Activated T-helper 1 cell treated with anti-CD3 and anti-CD28 coated beads, Interleukin-12 subunit alpha, Interleukin-12 subunit beta, Interleukin-2, Interleukin-4 antibody, amounts not matched to agents 30 ng/mL and 10 ng/mL and 1 ng/mL, durations not matched to agents 14 hours and 24 hours and 36 hours (primary cell): ENCODE measurements at places on chromosomes 7 and 10. TPM values are rescaled to one million over a fixed set of nuclear protein-coding genes. Genes with fewer than 3 reads are reported as not detected.

- no peaks in the 10 kb centered on the region for H3K36me3 ChIP-seq
- peaks cover 4% of the 10 kb centered on the region for H3K4me1 ChIP-seq
- peaks cover 10% of the 10 kb centered on the region for H3K27me3 ChIP-seq
- H3K4me3 ChIP-seq, result no peak overlapping the region
- DNase-seq, result no peak
- H3K27ac ChIP-seq, result no peak overlapping the region
Observed at GRCh38 chr10:88730864-88731263, 24.8 kb downstream of the LIPK start.

DNA sequence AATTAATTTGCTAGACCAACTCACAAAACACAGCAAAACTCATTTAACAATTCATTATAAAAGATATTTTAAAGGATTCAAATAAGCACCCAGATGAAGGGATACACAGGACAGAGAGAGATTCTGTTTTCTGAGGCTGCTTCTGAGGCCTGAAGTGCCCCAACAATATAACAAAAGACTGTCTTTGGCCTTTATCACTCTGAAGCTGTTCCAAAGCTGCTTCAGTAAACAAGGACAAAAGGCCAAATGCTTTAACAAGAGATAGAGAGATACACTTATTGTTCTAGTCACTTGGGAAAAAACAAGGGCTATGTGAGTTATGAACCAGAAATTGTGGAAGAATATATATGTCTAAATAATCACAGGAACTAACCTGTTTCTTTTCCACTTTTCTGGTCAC is 223.7 kb downstream of the CXCL12 start:
- no peaks in the 10 kb centered on the region for H3K36me3 ChIP-seq
- no peaks in the 10 kb centered on the region for H3K4me1 ChIP-seq
- H3K27me3 ChIP-seq, result no peaks in the 10 kb centered on the region
- H3K4me3 ChIP-seq, result no peak overlapping the region
- no peak for DNase-seq

DNA sequence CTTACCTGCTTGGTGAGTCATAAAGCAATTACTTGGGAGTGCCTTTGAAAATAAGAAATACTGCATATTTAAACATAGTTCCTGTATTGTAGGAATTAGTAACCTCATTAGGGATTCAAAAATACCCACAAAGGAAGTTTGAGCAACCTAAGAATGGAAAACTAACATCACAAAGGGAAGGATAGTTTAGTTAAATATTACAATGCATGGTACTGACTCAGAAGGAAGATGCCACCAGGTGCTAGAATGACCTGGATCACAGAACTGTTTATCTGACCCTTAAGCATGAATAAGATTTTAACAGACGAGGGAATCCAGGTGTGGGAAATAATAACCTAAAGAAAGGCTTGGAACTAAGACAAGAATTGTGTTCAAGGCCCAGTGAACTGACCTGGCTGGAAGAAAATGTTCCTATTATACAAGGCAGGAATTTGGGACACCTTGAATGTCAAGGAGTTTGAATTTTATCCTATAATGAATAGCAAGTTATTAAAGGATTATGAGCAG is 106.4 kb downstream of the GSAP start:
- peaks cover 1% of the 10 kb centered on the region for H3K36me3 ChIP-seq
- no peak overlapping the region for H3K27ac ChIP-seq
- H3K4me1 ChIP-seq, result no peaks in the 10 kb centered on the region

- H3K27me3 ChIP-seq, result peaks cover 2% of the 10 kb centered on the region
- H3K36me3 ChIP-seq, result no peaks in the 10 kb centered on the region
- DNase-seq, result no peak
- H3K27ac ChIP-seq, result no peak overlapping the region
Observed at GRCh38 chr7:47726047-47726726, 144.3 kb upstream of the TNS3 start.

- peaks cover 4% of the 10 kb centered on the region for H3K27me3 ChIP-seq
- no peak overlapping the region for H3K27ac ChIP-seq
- no peak overlapping the region for H3K4me3 ChIP-seq
- H3K4me1 ChIP-seq, result peaks cover 40% of the 10 kb centered on the region
Observed at GRCh38 chr10:16439295-16439694, 2.5 kb downstream of the PTER start.

- peaks cover 23% of the 10 kb centered on the region for H3K27me3 ChIP-seq
- no peak overlapping the region for H3K4me3 ChIP-seq
- DNase-seq, result no peak
- no peaks in the 10 kb centered on the region for H3K36me3 ChIP-seq
Observed at GRCh38 chr7:116543664-116544063, 18.8 kb downstream of the CAV1 start.

SH2D4B gene
- total RNA-seq, result 0.18 and 0.20 TPM in 2 replicates

DNA sequence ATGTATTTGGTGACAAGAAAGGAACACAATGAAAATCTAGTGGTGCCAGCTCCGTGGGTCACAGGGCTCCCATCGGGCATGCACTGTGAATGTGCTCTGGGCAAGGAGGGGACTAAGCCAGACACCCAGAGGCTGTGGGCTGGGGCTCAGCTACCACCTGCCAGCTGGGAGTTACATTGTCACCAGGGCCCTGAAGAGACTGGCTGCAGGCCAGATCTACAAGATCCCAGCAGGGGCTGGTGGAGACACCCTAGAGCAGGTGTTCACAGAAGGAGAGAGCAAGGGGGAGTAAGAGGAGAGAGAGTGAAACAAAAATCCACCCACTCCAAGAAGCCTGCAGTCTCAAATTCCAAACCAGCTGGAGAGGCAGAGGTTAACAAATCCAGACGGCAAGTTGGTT is 116.6 kb upstream of the ADCY1 start:
- H3K27me3 ChIP-seq, result peaks cover 2% of the 10 kb centered on the region
- H3K27ac ChIP-seq, result no peak overlapping the region
- no peak overlapping the region for H3K4me3 ChIP-seq

GRCh38 chr7:29957521-29958310 is 31.9 kb downstream of the SCRN1 start:
- no peaks in the 10 kb centered on the region for H3K36me3 ChIP-seq
- no peak overlapping the region for H3K27ac ChIP-seq

DNA sequence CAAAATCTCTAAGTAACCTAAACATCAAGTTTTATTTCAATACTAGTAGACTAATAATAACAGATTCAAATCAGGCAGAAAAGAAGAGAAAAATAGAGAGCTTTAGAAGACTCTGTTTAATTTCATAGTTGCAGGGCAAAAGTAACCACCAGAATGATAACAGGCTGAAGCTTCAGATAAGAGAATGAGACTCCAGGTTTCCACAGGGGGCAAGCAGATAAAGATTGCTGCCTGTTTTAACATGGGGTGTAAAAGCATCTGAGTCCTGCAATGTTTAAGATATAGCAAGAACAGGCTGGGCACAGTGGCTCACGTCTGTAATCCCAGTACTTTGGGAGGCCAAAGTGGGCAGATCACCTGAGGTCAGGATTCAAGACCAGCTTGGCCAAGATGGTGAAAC is 11.0 kb downstream of the CROT start:
- H3K27me3 ChIP-seq, result no peaks in the 10 kb centered on the region
- H3K4me3 ChIP-seq, result no peak overlapping the region
- DNase-seq, result no peak
- H3K27ac ChIP-seq, result no peak overlapping the region
- no peaks in the 10 kb centered on the region for H3K4me1 ChIP-seq

DNA sequence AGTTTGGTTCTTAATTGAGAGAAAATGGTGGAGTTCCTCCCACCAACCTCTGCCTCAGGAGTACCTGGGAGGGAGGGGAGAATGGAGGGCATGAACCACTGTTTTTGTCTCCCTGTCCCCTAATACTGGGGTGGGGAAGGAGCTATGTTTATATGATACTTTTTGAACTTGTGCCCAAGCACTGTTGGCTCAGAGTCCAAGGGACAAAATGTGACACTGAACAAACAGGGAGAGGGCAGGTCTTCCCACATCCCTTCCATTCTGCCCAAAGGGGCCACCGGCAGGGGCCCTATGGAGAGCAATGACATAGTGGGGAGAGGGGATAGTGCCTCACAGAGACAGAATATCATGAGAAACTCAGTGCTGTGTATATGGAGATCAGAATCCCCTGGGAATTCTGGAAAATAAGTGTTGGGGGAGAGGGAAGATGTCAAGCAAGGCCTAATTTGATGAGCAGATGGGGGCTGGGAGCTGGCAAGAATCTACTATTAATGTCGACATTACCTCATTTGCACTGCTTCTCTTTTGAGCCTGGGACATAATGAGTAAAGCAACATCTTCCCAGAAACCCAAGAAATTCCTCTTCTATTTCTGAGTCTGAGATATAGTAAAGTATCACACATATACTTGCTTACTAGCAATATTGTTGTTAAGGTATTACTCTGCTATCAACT is 180.6 kb downstream of the CYP26A1 start:
- no peak overlapping the region for H3K27ac ChIP-seq
- H3K27me3 ChIP-seq, result peaks cover 2% of the 10 kb centered on the region
- no peaks in the 10 kb centered on the region for H3K4me1 ChIP-seq
- no peak overlapping the region for H3K4me3 ChIP-seq
- H3K36me3 ChIP-seq, result no peaks in the 10 kb centered on the region
- no peak for DNase-seq
